Non-pigmented ciliary epithelial cell (primary cell): ENCODE measurements at places on chromosomes 4 and X.

- DNase-seq, result no peak
Measured at GRCh38 chr4:109029987-109030386, 267.1 kb upstream of the ETNPPL start.

- DNase-seq, result peak; percentile 40
Measured at GRCh38 chr4:101953949-101954348, 163.4 kb downstream of the BANK1 start.

DNA sequence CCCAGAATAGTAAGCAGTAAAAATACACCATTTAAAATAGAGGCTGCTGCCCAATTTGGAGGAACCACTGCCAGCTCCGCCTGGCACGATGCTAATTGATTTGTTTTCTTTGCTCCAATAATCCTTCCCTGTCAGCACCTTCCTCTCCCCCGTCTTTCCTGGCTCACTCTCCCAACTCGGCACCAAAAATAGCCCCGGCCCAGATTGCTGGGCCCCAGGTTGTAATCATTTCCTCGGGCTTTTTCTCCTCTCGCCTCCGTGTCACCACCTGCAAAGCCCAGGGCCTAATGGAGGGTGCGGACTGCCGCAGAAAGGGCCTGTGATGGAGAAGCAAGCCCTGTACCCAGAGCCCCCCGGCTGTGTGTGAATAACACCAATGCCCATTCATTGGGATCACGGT, 197.6 kb upstream of the PSAPL1 start:
- no peak for DNase-seq

- no peak for DNase-seq
Measured at GRCh38 chrX:41468647-41469323, 21.6 kb downstream of the NYX start.

DNA sequence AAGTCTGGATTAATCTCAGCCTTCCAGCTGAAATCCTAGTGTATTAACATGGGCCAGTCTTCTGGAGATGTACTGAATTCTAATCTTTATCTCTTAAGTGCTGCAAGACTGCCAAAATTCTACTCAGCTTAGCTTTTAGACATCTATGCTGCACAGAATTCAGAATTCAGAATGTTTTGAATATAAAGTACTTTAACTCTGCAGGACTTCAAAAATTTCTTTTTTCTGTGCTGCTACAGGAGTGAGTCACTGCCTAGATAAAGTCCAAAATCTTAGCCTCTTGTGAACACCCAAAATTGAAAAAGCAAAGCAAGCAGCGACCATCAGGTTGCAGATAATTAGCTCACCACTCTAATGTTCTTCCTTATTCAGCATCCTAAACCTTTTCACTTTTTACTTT, 1092.6 kb upstream of the PCDH10 start:
- DNase-seq, result no peak

GRCh38 chr4:109276482-109277095, 25.9 kb downstream of the COL25A1 start:
- no peak for DNase-seq

DNA sequence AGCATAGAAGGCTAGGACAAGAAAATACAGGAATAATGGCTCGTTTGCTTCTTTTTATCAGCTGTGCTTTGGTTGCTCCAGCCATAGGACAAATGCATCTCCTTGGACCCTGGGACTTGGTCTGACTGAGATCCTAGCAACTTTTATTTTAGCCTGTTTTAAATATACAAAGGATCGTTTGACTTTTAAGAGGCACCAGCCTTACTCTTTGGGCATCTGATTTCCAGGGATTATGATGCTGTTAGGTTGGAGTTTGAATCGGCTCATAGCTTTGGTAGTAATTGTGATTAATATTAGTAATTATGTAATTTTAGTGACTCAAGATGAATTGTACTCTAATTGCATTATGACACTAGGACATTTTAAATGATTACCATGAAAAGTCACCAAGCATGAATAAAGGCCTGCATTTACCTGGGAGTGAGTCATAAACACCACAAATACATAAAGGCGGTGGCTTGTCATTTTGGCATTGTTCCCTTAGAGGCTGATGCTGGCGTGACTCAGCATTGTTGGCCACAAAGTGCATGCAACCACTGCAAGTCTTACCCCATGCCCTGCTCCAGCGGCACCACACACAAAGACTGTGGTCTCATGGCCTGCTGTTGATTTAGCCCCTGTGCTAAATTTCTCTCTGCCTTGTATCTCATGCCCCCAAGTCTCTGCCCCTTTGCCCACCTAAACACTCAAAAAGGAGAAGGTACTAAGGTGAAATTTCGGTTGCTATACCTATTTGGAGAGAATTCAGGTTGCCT, 12.4 kb downstream of the GPAT3 start:
- DNase-seq, result peak; percentile 87

DNA sequence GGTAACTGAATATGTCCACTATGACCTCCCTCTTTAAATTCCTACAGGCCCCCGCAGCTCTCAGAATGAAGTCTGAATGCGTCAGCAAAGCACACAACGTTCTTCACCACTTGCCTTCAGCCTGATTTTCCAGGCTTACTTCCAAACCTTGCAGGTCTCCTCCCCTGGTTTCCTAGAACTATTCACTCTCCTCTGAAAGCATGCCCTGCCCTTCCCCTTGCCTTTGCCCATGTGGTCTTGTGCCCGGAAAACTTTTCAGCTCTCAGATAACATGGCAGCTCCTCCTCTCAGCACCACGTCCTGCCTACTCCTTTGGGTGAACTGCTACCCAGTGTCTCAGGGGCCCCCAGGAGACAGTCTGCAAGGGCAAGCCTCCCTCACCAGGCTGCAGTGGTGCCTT, 268.5 kb upstream of the LDB2 start:
- DNase-seq, result no peak
